ENCODE measurements at places on chromosomes 1 and 21. TPM values are rescaled to one million over a fixed set of nuclear protein-coding genes. Genes with fewer than 3 reads are reported as not detected.

- no peaks in the 10 kb centered on the region for H3K36me3 ChIP-seq
- no peak overlapping the region for H3K4me3 ChIP-seq
- DNase-seq, result no peak
- no peak overlapping the region for H3K27ac ChIP-seq
- no peaks in the 10 kb centered on the region for H3K27me3 ChIP-seq
Measured at GRCh38 chr1:67468066-67468718, 38.0 kb upstream of the SERBP1 start.

DNA sequence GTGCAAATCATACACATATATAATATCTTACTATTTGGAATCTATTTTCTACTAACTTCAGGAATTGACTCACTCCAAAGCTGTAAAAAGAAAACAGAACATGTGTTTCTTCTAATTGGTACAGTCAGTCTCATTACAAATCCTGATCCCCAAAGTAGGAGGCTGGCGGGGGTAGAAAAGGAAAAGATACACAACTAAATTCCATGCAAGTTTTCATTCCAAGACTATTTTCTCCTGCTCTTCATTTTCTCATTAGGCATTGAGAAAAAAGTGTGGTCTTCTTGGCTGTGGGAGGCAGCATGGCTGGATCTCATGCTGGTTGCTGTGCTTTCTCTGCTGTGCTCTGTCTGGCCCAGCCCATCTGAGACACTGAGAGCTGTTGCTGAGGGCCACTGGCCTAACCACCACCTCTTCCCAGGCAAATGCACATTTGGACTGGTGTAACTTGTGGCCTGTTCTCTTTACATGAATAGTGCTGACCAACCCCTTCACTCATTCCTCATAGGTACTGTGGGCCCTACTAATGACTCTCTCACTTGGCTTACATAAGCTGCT is 1107.5 kb upstream of the B3GALT2 start:
- DNase-seq, result no peak
- peaks cover 27% of the 10 kb centered on the region for H3K4me1 ChIP-seq
- no peaks in the 10 kb centered on the region for H3K36me3 ChIP-seq
- no peak overlapping the region for H3K4me3 ChIP-seq
- H3K27ac ChIP-seq, result no peak overlapping the region
- H3K27me3 ChIP-seq, result no peaks in the 10 kb centered on the region

GRCh38 chr1:92367496-92367895 is 68.6 kb downstream of the RPAP2 start:
- H3K36me3 ChIP-seq, result no peaks in the 10 kb centered on the region
- no peak overlapping the region for H3K27ac ChIP-seq
- peak; percentile 7 for DNase-seq
- no peaks in the 10 kb centered on the region for H3K27me3 ChIP-seq
- H3K4me1 ChIP-seq, result peaks cover 29% of the 10 kb centered on the region

DNA sequence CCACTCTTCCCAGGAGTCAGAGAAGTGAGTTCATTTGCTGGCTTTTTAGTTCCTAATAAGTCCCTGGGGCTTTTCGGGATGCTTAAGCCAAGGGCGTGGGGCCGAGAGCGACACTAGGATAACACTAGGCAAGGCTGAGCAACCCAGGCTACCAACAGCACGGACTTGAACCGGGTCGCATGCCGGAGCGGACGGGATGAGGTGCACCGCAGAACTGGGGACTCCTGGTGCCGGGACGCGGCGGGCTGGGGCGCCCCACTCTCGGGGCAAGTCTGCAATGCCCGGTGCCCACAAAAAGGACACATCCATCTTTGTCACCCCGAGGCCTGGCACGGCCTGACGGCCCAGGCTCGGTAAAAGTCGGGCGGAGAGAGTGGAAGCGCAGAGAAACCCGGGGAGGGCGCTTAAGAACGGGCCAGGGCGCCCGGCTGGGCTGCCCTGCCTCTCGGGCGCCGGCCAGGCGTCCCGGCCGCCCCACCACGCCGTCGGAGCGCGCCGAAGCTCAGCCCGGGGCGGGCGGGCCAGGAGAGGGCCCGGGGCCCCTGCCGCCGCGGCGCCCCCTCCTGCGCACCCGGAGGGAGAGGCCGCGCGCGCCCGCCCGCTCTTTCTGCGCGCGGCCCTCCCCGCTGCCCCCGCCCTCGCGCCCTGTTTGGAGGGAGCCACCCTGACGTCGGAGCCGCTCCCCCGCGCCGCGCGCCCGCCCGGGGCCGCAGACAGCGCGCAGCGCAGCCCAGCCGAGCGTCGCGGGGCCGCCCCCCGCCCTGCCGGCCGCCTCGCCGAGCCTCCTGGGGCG is at the start of gene NBL1:
Gene NBL1 (plus strand): TSS at position 710 of the 793 bp plus-strand sequence. CDS start 10,720 bp downstream, outside the sequence.
- H3K4me3 ChIP-seq, result peak within 1 kb of the TSS; percentile 67
- no peaks in the 10 kb centered on the region for H3K27me3 ChIP-seq
- no peaks in the 10 kb centered on the region for H3K36me3 ChIP-seq
- peak; percentile 72 for DNase-seq
- peak within 1 kb of the TSS; percentile 60 for H3K27ac ChIP-seq

DNA sequence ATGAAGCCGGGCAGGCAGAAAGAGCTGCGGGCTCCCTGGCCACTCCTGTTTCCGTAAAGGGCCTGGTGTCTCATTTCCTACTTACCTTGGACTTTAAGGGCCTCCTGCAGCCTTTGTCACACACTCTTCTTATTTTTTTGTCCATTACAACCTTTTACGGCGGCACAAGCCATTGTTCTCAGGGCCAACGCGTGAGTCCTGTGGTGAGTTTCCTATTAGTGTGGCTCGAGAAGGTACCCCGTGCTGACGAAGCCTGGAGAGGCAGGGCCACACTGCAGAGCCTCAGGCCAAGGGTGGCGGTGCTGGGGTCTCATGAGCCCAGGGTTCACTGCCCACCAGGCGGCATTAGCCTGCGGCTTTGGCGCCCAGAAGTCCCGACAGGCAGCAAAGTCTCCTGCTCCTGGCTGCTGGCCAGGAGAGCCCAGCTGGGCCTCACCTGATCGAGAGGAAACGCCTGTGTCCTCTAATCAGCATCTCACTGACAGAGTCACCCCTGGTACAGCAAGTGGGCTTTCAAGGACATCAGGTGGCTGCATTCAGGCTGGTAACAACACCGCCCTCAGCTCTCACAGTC is 62.0 kb downstream of the SIK1 start:
- peak; percentile 8 for DNase-seq
- H3K27me3 ChIP-seq, result no peaks in the 10 kb centered on the region
- no peak overlapping the region for H3K4me3 ChIP-seq
- no peaks in the 10 kb centered on the region for H3K36me3 ChIP-seq
- H3K27ac ChIP-seq, result no peak overlapping the region

GRCh38 chr1:179079113-179079761 is 2.6 kb upstream of the TOR3A start:
- no peak overlapping the region for H3K27ac ChIP-seq
- DNase-seq, result peak; percentile 63
- H3K27me3 ChIP-seq, result no peaks in the 10 kb centered on the region
- no peak overlapping the region for H3K4me3 ChIP-seq

- H3K36me3 ChIP-seq, result no peaks in the 10 kb centered on the region
- no peak overlapping the region for H3K27ac ChIP-seq
- H3K4me1 ChIP-seq, result no peaks in the 10 kb centered on the region
- no peak for DNase-seq
- H3K27me3 ChIP-seq, result no peaks in the 10 kb centered on the region
Measured at GRCh38 chr1:24127134-24127800, 15.3 kb upstream of the MYOM3 start.

DNA sequence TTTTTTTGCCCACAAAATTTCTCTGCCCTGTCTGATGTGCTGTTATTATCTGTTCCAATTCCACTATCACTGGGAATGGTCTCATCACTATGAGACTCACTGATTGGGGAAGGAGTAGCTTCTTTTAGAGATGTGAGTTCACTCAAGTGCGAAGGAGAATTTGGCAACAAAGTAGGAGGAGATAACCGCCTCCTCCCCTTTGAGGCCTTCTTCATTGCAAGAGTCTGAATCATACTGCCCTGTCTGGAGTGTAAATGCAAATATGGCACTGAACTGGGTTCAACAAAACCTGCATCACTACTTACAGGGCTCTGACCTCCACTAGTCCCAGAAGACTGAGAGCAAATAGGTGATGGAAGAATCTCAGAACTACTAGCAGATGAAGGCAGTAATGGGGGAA is 83.4 kb downstream of the ASH1L start:
- H3K27me3 ChIP-seq, result no peaks in the 10 kb centered on the region
- no peak for DNase-seq
- H3K4me3 ChIP-seq, result no peak overlapping the region
- H3K27ac ChIP-seq, result no peak overlapping the region
- no peaks in the 10 kb centered on the region for H3K4me1 ChIP-seq

DNA sequence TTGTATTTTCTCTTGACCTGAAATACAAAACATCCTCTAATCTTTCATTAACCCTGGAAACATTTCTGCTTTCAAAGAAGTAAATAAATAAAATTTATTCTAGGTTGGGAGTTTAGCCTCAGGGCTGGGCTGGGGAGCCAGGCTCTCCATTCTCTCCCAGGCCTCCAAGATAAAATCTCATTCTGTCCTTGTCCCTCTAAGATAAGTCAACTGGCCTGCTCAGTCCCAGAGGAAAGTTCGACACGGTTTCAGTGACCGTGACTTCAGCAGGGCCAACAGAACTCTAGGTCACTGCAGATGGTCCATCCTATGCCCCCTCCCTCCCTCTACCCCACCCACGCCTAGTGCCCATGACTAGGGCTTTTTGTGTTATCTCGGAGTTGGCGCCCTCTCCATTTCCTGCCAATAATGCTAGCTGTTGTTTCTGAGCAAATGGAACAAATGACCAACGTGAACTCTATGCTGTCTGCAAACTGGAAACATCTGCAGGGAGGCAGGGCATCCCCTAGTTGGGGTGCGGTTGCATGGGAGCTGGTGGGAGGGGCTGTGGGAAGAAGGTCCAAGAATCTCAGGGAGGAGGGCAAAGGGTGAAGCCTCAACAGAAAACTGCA is 10.1 kb upstream of the ADORA3 start:
- H3K4me1 ChIP-seq, result peaks cover 89% of the 10 kb centered on the region
- H3K4me3 ChIP-seq, result no peak overlapping the region
- H3K27me3 ChIP-seq, result no peaks in the 10 kb centered on the region

DNA sequence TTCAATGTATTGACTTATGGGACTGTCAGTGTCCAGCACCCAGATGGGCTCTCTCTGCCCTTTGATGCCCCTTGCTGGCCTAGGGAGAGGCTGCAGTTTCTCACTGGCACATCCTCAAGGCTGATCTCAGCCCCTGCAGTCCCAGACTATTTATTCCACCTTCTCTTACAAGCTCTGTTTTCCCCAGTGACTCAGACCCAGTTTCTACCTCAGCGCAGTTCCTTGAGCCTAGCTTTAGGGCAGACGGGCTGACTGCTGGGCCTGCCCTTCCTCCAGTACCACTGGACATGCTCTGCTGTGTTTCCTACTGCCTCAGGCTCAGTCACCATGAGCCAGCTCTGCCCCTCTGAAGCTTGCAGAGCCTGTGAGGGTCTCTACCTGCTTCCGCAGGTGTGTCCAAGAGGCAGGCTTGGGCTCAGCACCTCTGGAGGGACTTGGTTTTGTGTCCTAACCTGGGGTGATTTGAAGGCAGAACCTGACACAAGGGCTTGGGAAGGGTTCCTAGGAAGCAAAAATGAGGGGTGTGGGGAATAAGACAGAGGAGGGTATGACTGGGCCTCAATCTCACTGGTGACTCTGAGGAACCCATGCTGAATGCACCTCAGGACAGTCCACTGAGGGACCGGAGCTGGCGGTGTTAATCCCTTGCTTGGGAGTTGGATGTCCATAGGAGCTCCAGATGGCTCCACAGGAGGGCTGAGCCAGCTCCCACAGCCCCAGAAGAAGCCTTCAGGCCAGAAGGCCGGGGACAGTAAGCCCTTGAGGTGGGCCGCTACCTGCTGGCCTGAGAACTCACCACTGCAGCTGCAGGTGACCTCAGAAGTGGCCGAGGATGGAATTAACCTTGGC is 689.9 kb downstream of the MATN1 start:
- no peak for DNase-seq
- no peak overlapping the region for H3K27ac ChIP-seq
- no peaks in the 10 kb centered on the region for H3K36me3 ChIP-seq
- H3K4me1 ChIP-seq, result no peaks in the 10 kb centered on the region

GRCh38 chr21:16794950-16795349 is 717.9 kb upstream of the CXADR start:
- no peaks in the 10 kb centered on the region for H3K4me1 ChIP-seq
- no peaks in the 10 kb centered on the region for H3K36me3 ChIP-seq
- H3K27ac ChIP-seq, result no peak overlapping the region
- no peak overlapping the region for H3K4me3 ChIP-seq

MFAP2 gene
- not detected for total RNA-seq

OR14K1 gene
- total RNA-seq, result not detected

NASP gene
- total RNA-seq, result 93.9 TPM

MAP3K7CL gene
- 10.3 TPM for total RNA-seq

NMNAT2 gene
- not detected for total RNA-seq

FAM167B gene
- total RNA-seq, result 1.2 TPM

DCDC2B gene
- not detected for total RNA-seq

BTBD8 gene
- 6.0 TPM for total RNA-seq

All from CD4-positive, alpha-beta memory T cell (primary cell).